ENCODE measurements at places on chromosomes 2 and 18.

DNA sequence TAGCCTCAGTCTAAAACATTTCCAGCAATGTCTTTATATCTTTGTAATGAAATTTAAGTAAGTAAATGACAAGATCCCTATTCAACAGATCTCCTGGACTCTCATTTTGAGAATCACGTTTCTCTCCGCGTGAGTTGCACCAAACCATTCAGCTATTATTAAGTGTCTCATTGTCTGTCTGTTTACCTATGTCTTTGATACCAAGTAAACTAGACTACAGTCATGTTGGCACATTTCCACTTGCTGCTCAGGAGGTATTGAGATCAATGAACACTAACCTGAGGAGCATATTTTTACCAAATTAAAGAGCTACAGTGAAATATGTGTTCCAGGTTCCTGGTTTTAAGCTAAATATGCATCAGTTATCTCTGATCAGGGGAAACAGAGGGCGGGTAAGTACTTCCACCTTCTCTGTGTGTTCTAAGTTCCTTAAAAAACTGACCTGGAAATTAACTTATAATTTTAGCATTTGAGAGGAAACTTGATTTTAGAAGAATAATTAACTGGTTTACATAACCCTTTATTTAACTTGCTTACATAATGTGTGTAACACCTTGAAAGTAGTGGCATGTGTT is 125.8 kb downstream of the OSBPL6 start:
- no peak for DNase-seq

GRCh38 chr2:31828891-31829290 is 181.9 kb downstream of the MEMO1 start:
- no peak for DNase-seq

GRCh38 chr2:201777869-201778268 is 2.9 kb downstream of the ALS2 start:
- peak; percentile 57 for DNase-seq

DNA sequence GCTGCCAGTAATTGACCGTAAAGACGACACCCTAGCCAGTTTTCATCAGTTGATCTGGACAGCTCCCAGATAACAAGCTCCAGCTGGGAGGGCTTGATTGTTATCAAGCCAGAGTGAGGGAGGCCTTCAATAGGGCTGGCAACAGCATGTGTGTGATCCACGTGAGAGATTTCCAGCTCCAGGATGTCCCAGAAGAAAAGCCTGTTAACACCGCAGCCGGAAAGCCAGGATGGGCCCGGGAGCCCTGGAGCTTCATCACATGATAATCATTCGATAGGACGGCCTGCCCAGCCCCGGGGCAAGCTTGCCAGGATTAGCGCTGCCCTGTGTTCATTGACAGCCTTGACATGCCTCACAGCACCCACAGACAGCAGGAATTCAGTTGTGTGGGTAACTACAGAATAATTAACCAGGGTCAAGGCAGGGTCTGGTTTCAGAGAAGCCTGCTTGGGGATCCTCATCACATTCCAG is 182.5 kb downstream of the C1D start:
- peak; percentile 14 for DNase-seq

GRCh38 chr2:96463119-96463518 is 42.0 kb downstream of the NEURL3 start:
- no peak for DNase-seq

GRCh38 chr2:69386360-69386759 is 667 bp downstream of the GFPT1 start:
- no peak for DNase-seq

DNA sequence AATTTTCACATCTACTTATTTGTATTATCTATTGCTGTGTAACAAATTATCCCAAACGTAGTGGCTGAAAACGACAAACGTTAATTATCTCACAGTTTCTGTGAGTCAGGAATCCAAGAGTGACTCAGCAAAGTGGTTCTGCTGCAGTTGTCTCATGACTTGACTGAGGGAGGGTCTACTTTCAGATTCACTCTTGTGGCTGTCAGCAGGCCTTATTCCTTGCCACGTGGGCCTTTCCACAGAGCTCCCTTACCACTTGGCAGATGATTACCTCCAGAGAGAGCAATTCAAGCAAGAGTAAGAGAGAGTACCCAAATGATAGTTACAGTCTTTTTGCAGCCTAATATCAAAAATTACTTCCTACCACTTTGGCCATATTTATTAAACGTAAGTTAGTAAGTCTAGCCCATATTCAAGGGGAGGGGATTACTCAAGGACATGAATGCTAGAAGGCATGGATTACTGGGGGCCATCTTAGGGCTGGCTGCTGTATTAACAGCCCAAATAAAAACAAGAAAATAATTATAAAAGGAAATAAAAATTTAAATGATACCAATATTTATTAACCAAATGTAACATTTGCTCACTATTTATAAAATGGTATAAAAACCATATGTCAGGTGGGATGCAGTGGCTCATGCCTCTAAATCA is 48.7 kb upstream of the NBEAL1 start:
- DNase-seq: peak; percentile 78

DNA sequence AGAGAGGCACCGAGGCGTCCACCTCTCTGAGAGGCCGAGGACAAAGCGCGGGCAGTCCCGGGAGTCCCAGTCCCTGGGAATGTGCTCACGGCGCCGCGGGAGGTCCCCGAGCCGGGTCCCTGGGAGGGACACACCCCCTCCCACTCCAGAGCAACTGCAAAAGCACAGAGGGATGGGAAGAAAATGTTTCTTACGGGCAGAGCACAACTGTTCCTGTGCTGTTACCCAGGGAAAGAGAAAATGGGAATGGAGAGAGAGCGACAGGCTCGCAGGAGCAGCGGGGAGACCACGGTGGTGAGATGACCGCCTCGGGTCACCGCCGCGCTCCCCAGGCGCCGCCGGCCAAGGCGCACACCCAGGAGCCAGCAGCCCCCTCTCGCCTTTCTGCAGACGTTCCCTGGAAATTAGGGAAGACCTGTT is 1.2 kb upstream of the BCL11A start:
- peak; percentile 26 for DNase-seq

GRCh38 chr18:57052173-57052572 is 94.7 kb upstream of the BOD1L2 start:
- DNase-seq: no peak

DNA sequence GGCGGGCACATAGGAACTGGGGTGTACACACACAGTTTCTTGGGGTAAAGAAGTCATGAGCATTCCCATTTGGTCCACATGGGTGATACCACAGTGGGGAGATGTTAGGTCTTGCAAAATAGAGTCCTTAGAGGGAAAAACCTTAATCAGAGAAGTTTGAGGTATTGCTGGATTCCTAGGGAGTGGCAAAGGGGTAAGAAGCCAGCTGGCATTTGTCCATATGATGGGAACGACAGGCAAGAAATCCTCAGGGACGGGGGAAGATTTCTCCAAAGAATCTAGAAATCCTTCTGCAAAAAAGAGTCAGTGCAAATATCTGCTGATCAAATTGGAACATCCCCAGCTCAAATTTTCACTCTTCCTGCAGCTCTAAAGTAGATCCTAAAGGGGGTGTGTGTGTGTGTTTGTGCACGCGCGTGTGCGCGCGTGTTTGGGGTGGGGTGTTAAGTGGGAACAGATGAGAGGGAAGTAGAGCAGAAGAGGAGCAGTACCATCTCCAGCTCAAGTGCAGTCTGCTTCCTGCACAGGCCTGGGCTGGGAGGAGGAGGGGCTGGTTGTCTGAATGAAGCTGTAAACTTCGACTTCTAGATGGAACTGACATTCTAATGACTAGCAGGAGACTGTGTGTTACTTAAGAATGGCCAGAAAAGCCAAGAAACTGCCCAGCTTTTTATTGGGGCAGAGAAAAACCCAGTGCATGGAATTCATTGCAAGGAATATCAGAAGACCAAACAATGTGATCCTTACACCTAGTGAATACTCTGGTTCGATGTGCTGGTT is 168.0 kb downstream of the SPP2 start:
- DNase-seq: no peak

- peak; percentile 13 for DNase-seq
These were observed 208.6 kb downstream of the PARD3B start for GRCh38 chr2:204753841-204754240.

DNA sequence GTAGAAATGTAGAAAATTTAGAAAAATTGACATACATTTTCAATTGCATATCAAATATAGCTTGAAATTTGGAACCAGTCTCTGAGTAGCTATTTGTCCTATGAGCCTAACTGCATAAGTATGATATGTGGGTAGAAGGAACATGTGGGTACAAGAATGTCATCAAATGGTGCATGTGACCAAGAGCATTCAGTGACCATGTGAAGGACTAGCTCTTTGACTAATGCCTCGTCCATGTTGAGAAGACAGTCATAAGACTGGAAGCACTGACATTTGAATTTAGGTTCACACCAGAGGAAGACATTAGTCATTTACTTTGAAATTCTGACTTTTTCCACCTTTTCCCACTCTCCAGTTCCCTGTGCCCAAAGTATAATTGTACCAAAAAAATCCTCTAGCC is 12.6 kb downstream of the MRPL44 start:
- no peak for DNase-seq

- DNase-seq: no peak
These were observed 18.7 kb downstream of the FHOD3 start for GRCh38 chr18:36316246-36316645.

- DNase-seq: no peak
These were observed 115.1 kb downstream of the PLCL1 start for GRCh38 chr2:197919487-197919886.

GRCh38 chr2:29811378-29811777 is 110.0 kb downstream of the ALK start:
- DNase-seq: no peak

GRCh38 chr2:98355881-98356280 is 9.6 kb downstream of the CNGA3 start:
- DNase-seq: no peak

DNA sequence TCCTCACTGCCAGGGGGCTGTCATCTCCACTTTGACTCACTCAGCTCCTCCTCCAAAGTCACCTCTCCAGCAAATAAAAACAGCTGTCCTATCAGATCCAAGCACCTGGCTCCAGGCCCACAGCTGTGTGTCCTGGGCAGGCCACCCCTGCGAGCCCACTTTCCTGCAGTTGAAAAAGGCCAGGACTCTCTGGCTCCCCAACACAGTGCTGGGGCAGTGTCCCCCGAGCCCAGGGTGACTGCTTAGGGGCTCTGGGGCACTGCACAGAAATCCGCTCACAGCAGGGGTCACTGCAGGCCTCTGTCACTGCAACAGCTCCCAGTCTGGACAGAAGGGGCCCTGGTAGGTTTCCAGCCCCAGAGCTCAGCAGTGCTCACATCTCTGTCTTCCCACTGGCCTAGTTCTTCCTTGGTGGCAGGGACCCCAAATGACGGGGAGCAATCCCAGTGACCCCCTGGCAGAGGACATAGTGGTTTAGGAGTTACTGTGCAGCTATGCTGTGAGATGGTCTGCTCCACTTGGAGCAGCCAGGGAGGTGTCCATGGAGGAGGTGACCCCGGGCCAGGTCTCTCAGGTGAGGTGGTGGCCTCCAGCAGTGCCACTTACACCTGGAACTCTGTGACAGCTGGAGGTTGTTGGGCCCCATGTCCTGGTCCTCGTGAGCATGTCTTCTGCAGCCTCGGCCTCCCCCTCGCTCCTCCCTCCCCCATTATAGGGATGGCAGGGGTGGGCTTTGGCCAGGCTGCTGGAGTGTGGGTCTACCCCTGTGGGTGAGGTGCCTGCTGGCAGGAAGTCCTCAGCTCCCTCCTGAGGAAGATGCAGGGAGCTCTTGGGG is 35.5 kb downstream of the HS6ST1 start:
- DNase-seq: no peak

DNA sequence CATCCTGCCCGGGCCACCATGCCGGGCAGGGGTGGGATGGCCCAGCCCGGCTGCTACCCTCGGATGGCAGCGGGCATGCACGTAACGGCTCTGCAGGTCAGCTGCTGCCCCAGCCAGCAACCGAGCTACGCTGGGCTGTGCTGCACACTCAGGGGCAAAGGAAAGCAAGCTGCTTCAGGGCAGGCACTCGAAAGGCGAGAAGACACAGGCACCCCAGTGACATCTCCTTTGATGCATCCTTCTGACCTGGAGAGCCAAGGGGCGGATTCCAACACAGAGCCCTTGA is 8.8 kb downstream of the HDAC4 start:
- no peak for DNase-seq

DNA sequence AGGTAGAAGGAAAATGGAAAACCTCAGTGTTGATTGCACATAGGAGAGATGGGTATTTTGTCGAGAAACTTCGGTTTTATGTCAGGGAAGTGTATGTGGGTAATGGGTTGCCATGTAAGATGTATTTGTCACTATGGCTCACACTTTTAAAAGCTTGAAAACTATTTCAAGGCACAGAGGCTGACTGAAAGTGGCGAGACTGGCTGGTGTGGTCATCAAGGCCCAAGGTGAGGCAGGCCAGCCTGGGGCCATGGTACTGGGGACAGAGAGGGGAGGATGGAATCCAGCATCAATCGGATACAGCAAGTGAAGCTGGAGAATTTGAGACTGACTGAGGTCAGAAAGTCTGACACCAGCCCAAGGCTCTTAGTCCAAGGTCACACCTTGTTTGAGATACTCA is 77.2 kb upstream of the MCFD2 start:
- no peak for DNase-seq

DNA sequence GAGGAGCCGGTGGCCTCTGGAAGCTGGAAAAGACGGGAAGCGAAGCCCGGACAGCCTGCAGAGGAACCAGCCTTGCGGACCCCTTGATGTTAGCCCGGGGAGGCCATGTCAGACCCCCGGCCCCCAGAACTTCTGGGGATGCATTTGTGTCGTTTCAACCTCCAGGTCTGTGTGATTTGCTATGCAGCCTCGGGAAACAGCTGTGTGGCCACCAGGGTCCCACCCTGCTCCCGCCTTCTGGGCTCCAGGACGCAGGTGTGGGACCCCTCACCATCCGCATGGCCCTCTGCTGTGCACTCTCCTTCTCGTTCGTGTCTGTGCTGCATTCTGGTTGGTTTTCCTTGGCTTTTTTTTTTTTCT is 13.3 kb downstream of the NEU4 start:
- DNase-seq: no peak

DNA sequence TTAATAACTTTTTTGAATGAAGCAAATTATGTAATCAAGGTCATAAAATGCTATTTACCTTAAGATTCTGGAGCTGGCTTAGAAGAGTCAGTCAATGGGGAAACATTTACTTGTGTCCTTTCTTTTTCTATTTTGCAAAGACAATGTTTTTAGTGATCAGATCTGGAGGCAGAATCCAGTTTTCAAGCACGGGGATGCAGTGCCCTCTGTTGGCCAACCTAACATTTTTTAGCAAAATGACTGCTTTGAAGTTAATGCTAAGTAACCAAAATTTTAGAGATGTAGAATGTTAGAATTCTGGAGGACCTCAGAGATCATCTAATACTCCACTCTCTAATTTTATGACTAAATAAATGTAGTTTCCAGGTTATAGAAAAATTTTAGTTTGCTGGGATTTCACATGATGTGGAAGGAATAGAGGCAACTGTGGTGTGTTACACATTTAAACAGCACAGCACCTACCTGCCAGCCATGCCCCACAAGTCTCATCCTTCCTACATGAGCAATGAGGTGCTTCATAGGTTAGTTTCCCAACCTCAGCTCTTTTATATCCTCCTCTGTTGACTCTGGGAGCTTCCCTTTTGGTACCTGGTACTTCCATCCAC is 23.6 kb upstream of the SLC9A4 start:
- DNase-seq: peak; percentile 24

DNA sequence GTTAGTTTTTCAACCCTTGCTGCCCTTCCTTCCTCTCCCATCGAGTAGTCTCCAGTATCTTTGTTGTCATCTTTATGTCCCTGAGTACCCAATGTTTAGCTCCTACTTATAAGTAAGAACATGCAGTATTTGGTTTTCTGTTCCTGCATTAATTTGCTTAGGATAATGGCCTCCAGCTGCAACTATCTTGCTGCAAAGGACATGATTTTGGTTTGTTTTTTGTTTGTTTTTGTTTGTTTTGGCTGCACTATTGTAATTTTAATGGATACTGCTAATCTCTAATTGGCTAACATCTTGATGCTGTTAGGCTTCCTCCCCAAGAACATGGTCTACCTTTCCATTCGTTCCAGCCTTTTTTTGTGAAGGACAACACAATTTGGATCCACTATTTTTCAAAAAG is 31.2 kb upstream of the HNRNPLL start:
- DNase-seq: no peak
